Hepatocyte (in vitro differentiated cells): ENCODE measurements at places on chromosomes 2 and 18. TPM values are rescaled to one million over a fixed set of nuclear protein-coding genes. Genes with fewer than 3 reads are reported as not detected.

Gene ADCYAP1
- total RNA-seq, result 0.40 and 1.7 TPM in 2 replicates

Gene ASB1
- total RNA-seq, result 13.0 and 19.3 TPM in 2 replicates

Gene CD207
- not detected in 2 replicates for total RNA-seq

Gene CHST9
- total RNA-seq, result 30.6 and 32.7 TPM in 2 replicates
